Renal cortex interstitium (tissue), 15 donors: ENCODE measurements at places on chromosomes 12 and 14.
A peak's percentile ranks its signal among the peaks of the same experiment; 100 is the strongest.

- no peak for DNase-seq
These were observed 28.5 kb upstream of the MYBPC1 start for GRCh38 chr12:101566318-101566717.

- peak; percentile 13 for DNase-seq
These were observed 167.5 kb upstream of the PRICKLE1 start for GRCh38 chr12:42756841-42757623.

DNA sequence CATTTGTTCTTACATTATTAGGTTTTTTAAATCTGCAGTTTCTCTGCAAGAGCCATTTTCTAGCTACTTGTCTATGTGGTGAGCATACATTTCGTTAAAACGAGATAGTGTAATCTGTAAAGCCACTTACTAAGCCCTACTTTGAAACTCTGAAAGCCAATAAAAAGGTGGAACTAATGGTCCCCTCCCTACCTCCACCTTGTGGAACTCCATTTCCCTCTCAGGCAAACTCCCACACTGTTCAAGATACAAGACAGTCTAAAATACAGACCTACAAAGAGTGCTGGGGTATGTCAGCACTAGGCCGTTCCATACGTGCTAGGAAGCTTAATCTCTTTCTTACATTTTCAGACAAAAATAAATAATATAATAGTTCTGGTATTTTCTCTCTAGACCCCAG, 74.1 kb downstream of the DUSP6 start:
- DNase-seq = no peak

DNA sequence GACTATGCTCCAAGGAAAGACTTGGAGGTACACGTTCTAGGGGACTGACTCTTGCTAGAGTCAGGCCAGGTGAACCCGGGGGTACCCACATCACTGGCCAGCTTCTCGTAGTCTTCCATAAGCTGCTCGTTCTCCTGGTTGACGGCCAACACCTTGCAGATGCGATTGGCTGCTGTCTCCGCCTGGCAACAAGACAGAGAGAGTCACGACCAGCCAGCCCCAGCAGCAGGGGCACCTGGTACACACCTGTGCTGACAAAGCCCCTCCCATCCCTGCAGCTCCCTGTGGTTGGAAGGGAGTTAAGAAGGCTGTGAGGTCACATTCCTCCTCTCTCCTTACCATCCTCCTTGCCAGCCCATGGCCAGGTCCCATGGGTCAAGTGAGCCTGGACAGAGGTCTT, 85.5 kb downstream of the ACTN1 start:
- no peak for DNase-seq

GRCh38 chr12:97767347-97767746, 304.7 kb downstream of the RMST start:
- DNase-seq = no peak
